ENCODE measurements at places on chromosomes 2 and 18. TPM values are rescaled to one million over a fixed set of nuclear protein-coding genes. Genes with fewer than 3 reads are reported as not detected.

The C18orf63 gene
- polyA plus RNA-seq, result not detected

The RTP5 gene
- polyA plus RNA-seq, result not detected

The MAP4K4 gene
- polyA plus RNA-seq, result 13.6 TPM

DNA sequence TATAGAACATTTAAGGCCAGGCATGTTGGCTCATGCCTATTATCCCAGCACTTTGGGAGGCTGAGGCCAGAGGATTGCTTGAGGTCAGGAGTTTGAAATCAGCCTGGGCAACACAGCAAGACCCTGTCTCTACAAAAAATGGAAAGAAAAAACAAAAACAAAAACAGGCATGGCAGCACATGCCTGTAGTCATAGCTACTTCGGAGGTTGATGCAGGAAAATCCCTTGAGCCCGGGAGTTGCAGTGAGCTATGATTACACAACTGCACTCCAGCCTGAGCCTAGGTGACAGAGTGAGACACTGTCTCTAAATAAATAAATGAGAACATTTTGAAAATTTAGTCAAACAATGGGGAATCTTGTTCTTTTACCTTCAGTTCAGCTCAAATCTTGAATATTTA lies 12.1 kb upstream of the YES1 start:
- no peak for DNase-seq
- H3K27ac ChIP-seq, result no peak overlapping the region
- H3K27me3 ChIP-seq, result no peaks in the 10 kb centered on the region
- H3K36me3 ChIP-seq, result no peaks in the 10 kb centered on the region
- H3K4me1 ChIP-seq, result no peaks in the 10 kb centered on the region

DNA sequence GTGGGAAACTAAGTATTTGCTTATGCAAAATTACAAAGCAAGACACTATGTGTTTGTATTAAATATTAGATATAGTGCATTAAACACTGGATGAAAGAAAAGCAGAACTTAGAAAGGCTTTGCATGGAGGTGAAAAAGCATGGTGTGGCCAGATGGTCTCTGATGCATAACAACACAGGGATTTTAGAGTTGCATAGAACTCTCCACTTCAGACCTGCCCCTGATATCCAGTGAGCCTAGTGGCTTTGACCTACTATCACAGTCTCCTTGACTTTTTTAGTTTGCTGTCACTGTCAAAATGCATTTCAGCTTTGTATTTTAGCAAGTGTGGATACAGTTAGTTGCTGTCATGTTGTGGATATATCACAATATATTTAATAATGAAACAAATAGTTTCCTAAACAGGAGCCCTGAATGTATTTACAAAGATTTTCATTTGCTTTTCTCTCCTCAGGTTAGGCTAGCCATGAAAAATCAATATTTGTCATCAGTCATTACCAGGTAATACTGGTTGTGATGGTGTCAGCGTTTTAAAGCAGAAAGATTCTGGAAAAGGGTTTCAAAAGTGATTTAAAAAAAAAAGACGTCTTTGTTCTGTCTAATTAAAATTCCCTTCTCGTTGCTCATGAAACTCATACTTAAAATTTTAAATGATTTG lies 5.2 kb downstream of the CSRNP3 start:
- H3K36me3 ChIP-seq, result no peaks in the 10 kb centered on the region
- H3K4me1 ChIP-seq, result no peaks in the 10 kb centered on the region
- DNase-seq, result no peak
- H3K4me3 ChIP-seq, result no peak overlapping the region
- H3K27me3 ChIP-seq, result no peaks in the 10 kb centered on the region

DNA sequence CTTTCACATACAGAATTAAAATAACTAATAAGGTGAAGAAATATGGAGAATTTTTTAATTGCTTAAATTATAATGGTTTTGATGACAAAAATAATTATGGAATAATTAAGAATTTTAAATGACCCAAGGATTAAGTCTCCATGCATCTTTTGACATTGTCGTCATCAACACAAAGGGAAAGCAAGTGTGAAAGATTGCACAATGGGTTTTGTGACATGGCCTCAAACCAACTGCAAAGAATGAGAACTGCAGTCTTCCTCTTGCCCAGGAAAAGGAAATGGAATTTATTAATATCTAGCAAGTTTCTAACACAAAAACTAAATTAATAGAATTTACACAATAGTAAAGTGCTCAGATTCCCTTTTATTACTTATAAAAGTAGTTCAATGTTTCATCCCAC lies 329.1 kb upstream of the PKDCC start:
- no peak overlapping the region for H3K4me3 ChIP-seq
- no peak overlapping the region for H3K27ac ChIP-seq
- H3K36me3 ChIP-seq, result no peaks in the 10 kb centered on the region

DNA sequence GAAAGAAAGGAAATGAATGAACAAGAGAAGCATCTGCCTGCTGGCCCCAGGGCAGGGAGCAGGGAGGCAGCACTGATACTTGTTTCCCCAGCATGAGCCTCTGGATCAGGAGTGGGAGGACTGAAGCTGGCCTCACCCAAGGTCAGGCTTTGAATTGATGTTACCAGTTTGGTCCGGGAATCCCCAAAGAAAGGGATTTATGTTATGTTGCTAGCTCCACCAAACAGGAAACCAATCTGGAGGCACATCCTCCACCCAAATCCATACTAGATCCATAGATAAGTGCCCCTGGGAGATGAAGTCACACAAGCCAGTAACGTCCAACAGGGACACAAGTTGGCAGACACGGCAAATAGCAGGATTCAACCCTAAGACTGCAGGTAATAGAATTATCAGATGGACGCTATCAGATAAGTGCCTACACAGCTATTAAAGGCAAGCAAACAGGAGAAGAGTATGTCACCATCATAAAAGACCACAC lies 85.9 kb downstream of the MTCL1 start:
- H3K4me1 ChIP-seq, result no peaks in the 10 kb centered on the region
- no peak overlapping the region for H3K27ac ChIP-seq
- H3K27me3 ChIP-seq, result no peaks in the 10 kb centered on the region
- no peak for DNase-seq
- no peaks in the 10 kb centered on the region for H3K36me3 ChIP-seq

- no peak for DNase-seq
- H3K27me3 ChIP-seq, result no peaks in the 10 kb centered on the region
- no peaks in the 10 kb centered on the region for H3K4me1 ChIP-seq
- no peak overlapping the region for H3K4me3 ChIP-seq
Observed at GRCh38 chr2:231172025-231172424, 26.4 kb upstream of the ARMC9 start.

- H3K27ac ChIP-seq, result no peak overlapping the region
- H3K4me1 ChIP-seq, result no peaks in the 10 kb centered on the region
- H3K36me3 ChIP-seq, result no peaks in the 10 kb centered on the region
- H3K4me3 ChIP-seq, result no peak overlapping the region
- DNase-seq, result no peak
Observed at GRCh38 chr18:69000366-69000765, 202.5 kb downstream of the CCDC102B start.

- H3K36me3 ChIP-seq, result no peaks in the 10 kb centered on the region
- H3K27ac ChIP-seq, result no peak overlapping the region
- no peak for DNase-seq
- no peaks in the 10 kb centered on the region for H3K4me1 ChIP-seq
Observed at GRCh38 chr2:124286089-124286783, 261.1 kb downstream of the CNTNAP5 start.

DNA sequence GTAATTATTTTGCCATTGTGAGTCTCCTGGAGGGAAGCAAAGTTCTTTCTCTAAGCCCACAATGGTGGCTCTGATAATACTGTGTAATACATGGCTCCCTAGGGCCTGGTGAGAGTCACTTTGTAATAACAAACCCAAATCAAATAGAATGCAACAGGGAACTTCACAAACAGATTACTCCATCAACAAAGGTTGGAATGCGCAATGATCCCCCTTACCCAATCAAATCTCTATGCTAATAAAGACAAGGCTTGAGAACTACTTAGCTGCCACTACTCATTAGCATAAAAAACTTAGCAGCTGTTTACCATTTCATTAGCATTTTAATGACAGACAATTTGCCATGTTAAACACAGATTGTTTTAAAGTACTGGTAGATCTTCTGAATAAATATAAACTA lies 285.6 kb upstream of the SESTD1 start:
- DNase-seq, result no peak
- H3K4me1 ChIP-seq, result no peaks in the 10 kb centered on the region
- no peaks in the 10 kb centered on the region for H3K27me3 ChIP-seq

DNA sequence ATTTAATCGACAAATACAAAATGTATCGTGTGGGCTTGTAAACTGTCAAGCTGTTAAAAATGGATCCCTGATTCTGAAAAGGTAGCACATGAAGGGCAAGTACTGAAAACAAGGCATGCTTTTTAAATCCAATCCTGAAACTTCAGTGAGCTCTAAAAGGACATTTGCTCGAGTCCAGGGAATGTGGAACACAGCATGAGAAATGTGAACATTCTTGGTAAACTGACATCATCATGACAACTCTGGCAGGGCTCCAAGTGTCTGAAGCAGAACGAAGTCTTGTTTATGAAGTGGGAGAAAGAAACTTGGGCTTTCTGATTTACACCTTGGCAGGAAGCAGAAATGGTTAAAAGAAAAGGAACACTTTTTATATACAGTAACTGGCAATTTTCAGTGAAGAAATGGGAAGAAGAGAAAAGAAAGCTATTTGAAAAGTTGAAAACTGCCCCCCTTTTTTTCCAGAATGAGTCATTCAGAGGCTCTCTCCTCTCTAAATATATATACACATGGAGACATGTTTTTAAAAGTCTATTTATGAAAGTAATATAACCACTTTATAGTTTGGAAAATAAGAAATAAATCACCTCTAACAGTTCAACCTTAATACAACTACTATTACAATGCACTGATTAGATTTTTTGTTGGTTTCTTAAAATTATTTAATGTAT lies 120.8 kb downstream of the GAREM1 start:
- H3K27me3 ChIP-seq, result no peaks in the 10 kb centered on the region
- no peak for DNase-seq
- H3K4me3 ChIP-seq, result no peak overlapping the region
- H3K36me3 ChIP-seq, result no peaks in the 10 kb centered on the region

DNA sequence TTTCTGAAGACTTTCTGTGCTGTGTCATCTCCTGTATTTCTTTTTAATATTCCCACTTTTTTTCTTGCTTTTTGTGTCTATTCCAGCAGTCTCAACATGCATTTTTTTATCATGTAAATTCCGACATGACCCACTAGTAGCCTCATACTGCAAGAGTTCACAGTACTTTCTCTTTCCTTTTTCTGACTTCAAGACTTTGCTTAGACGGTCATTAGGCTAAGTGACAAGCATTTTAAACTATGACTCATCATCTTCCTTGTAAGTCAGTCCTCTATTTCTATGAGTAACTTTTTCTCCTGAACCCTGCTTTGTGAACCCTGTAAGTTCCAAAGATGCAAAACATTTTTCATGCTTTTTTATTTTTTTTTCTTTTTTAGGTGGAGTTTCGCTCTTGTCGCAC lies 381.2 kb downstream of the TXNL1 start:
- DNase-seq, result no peak
- H3K36me3 ChIP-seq, result no peaks in the 10 kb centered on the region
- H3K27me3 ChIP-seq, result no peaks in the 10 kb centered on the region
- H3K4me3 ChIP-seq, result no peak overlapping the region
- no peak overlapping the region for H3K27ac ChIP-seq

- H3K36me3 ChIP-seq, result no peaks in the 10 kb centered on the region
- DNase-seq, result no peak
- H3K27me3 ChIP-seq, result no peaks in the 10 kb centered on the region
Observed at GRCh38 chr18:55317324-55317723, 270.7 kb downstream of the TCF4 start.

GRCh38 chr2:225004597-225004996 lies 37.7 kb downstream of the DOCK10 start:
- peak overlapping the region; percentile 37 for H3K27ac ChIP-seq
- peaks cover 49% of the 10 kb centered on the region for H3K4me1 ChIP-seq
- H3K36me3 ChIP-seq, result no peaks in the 10 kb centered on the region
- no peak overlapping the region for H3K4me3 ChIP-seq
- H3K27me3 ChIP-seq, result no peaks in the 10 kb centered on the region

- no peak overlapping the region for H3K27ac ChIP-seq
- DNase-seq, result no peak
- H3K27me3 ChIP-seq, result peaks cover 3% of the 10 kb centered on the region
- no peaks in the 10 kb centered on the region for H3K4me1 ChIP-seq
- no peak overlapping the region for H3K4me3 ChIP-seq
Observed at GRCh38 chr2:133871545-133872209, 303.4 kb upstream of the NCKAP5 start.

DNA sequence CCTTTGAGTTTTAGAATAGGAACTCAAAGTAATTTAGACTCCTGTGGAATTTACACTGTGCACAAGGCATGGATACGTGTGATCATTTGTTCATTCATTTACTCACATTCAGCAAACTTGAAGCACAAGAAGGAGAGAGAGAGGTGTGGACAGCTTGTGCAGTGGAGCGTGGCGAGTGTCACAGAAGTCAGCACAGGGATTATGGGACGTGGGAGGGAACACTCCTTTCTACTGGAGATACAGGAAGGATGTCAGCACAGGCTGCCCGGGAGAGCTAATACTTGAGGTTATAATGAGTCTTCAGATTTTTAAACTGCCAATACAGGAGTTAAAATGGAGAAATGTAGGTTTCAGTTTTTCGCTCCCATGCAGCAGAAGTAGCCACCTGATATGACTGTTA lies 7.0 kb downstream of the FAM228A start:
- H3K4me1 ChIP-seq, result no peaks in the 10 kb centered on the region
- H3K4me3 ChIP-seq, result no peak overlapping the region
- H3K36me3 ChIP-seq, result no peaks in the 10 kb centered on the region
- no peak for DNase-seq
- no peaks in the 10 kb centered on the region for H3K27me3 ChIP-seq

GRCh38 chr2:187483537-187483936 lies 35.5 kb upstream of the CALCRL start:
- H3K4me3 ChIP-seq, result no peak overlapping the region
- H3K27ac ChIP-seq, result no peak overlapping the region
- no peaks in the 10 kb centered on the region for H3K36me3 ChIP-seq
- no peaks in the 10 kb centered on the region for H3K27me3 ChIP-seq
- no peaks in the 10 kb centered on the region for H3K4me1 ChIP-seq

GRCh38 chr18:31269566-31269965 lies 48.4 kb upstream of the DSG1 start:
- H3K27ac ChIP-seq, result no peak overlapping the region
- no peaks in the 10 kb centered on the region for H3K27me3 ChIP-seq
- no peaks in the 10 kb centered on the region for H3K4me1 ChIP-seq
- no peak overlapping the region for H3K4me3 ChIP-seq
- no peak for DNase-seq

DNA sequence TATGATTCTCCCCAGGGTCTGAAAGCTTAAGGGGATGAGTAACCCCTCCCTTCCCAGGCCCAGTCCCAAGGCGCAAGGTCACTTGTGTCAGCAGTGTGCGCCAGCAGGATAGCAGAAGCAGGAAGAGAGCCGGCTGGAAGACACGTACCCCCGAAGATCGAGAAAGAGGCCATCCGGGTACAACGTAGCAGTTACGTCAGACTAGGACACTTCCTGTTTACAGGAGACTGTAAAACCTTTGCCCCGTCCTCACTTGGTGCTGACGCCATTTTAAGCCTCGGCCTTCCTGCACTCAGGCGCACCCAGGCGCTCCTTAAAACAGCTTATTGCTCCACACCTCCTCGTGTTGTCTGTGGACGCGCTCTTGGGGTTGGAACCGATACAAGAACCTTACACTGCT lies 6.5 kb downstream of the CRYGB start:
- no peaks in the 10 kb centered on the region for H3K27me3 ChIP-seq
- H3K27ac ChIP-seq, result no peak overlapping the region
- H3K4me3 ChIP-seq, result no peak overlapping the region
- H3K4me1 ChIP-seq, result peaks cover 4% of the 10 kb centered on the region

GRCh38 chr2:69046221-69046662 lies 33.3 kb downstream of the ANTXR1 start:
- H3K4me1 ChIP-seq, result no peaks in the 10 kb centered on the region
- no peak overlapping the region for H3K4me3 ChIP-seq
- DNase-seq, result no peak
- no peaks in the 10 kb centered on the region for H3K36me3 ChIP-seq
- H3K27ac ChIP-seq, result no peak overlapping the region
- no peaks in the 10 kb centered on the region for H3K27me3 ChIP-seq

All from naive thymus-derived CD4-positive, alpha-beta T cell (primary cell).